Left renal cortex interstitium (tissue), 4 donors: ENCODE measurements at places on chromosomes 6 and 20.

DNA sequence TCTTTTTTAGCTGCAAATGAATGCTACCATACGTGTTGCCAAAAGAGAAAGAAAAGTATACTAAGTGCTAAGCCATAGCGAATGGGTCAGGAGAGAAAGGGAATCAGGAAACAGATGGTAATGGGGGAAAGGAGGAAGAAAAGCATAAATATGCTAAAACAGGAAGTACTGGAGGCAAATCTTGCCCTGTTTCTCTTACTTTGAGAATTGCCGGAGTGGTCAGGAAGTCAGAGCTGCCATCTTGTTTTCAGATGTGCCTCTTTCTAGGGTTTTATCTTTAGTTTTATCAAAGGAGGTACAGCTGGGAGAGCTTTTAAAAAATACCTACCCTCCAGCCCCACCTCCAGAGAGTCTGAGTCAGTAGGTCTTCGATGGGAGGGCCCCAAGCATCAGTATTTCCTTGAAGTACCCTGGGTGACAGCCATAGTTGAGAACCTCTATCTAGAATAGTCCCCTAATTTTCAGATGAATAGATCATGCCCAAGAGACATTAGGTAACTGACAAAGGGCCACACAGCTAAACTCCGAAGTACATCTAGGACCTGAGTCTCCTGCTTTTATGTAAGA, 193.3 kb downstream of the CLIC5 start:
- DNase-seq, result no peak

- DNase-seq, result no peak
Observed at GRCh38 chr20:38144974-38145728, 19.9 kb downstream of the TGM2 start.

DNA sequence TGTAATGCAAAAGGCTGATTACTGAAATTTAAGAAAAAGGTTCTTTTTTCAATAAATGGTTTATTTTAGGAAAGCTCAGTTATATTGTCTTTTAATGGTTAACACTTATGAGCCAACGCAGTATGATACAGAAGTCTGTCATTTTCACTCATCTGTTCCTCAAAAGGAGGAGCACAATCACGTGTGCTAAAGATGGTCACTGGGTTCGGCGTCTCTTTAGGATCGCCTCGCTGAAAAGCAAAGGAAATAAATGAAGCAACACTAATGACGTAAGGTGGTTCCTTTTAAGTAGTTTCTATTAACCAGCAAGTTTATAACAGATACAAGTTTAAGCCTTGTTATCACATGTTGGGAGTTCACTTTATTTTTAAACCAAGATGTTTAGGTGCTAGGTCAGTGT, 125.7 kb downstream of the MAP3K4 start:
- DNase-seq, result no peak

DNA sequence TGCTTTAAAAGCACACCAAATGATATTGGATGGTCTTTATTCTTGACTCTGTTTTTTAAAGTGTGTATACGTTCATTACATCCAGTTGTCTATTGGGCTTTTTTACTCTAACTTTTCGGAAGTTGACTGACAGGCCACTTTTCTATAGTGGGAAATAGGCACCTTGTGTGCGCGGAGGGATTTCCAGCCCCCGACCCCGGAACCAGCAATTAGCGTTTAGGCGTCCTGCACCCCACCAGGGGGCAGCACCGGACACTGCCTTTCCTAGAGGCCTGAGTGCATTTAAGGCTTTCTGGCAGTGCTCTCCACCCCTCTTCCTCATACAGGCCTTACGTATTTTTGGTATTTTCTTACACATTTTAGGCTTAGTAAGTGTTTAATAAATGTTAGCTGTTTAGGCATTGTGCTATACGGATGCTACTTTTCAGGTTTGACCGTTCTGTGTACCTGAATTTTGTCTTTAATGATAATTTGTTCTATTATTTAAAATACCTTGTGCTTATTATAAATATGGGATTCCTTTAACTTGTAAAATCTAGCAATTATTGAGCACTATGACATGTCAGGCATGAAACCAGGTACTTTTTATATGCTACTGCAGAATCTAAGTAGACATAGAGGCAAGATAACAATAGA, 231.8 kb downstream of the BCKDHB start:
- DNase-seq, result no peak

DNA sequence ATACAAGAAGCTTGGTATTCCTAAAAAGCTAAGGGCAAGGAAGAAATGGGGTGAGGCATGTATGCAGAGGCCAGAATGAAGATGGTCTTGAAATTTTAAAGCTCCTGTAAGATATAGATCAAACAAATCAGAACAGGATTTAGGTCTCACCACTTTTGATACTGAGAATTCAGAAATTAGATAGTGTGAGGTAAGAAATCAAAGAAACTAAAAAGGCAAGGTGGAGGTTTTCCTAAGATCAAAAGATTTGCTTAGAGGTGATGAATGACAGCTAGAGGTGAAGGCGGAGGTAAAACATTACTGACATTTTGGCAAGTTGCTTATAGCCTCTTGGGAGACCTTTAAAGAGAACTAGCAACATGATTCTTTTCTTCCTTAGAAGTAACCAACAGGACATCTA, 225.2 kb upstream of the SGK1 start:
- no peak for DNase-seq

DNA sequence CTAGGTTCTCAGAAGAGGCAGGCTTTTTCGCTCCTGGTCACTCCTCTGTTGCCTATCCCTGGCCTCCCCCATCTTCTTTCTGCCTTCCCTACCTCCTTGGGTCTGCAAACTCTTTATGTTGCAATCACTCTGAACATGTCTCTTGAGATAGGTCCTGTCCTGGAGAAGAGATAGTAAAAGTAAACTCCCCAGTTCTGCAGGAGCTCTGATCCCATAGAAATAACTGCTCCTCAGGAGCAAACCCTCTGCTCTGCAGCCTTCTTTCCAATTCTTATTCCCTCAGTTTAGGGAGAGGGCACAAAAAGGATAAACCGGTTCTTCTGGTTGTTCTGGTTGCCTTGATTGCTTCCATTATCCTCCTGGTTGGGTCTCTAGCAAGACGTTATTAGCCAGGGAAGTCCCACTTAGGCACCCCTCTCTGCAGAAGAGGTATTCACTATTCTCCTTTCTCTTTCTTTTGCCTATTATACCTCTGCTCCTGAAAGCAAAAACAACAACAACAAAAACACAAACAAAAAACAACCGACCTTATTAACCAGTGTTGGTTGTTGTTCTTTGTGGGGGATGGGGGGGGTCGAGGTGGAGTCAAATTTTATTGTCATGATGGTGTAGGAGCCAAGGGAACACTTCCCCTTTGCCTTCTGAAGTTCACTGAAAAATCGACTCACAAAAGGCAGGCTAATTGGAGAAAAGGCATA, 973 bp downstream of the TRIM38 start:
- DNase-seq, result no peak

DNA sequence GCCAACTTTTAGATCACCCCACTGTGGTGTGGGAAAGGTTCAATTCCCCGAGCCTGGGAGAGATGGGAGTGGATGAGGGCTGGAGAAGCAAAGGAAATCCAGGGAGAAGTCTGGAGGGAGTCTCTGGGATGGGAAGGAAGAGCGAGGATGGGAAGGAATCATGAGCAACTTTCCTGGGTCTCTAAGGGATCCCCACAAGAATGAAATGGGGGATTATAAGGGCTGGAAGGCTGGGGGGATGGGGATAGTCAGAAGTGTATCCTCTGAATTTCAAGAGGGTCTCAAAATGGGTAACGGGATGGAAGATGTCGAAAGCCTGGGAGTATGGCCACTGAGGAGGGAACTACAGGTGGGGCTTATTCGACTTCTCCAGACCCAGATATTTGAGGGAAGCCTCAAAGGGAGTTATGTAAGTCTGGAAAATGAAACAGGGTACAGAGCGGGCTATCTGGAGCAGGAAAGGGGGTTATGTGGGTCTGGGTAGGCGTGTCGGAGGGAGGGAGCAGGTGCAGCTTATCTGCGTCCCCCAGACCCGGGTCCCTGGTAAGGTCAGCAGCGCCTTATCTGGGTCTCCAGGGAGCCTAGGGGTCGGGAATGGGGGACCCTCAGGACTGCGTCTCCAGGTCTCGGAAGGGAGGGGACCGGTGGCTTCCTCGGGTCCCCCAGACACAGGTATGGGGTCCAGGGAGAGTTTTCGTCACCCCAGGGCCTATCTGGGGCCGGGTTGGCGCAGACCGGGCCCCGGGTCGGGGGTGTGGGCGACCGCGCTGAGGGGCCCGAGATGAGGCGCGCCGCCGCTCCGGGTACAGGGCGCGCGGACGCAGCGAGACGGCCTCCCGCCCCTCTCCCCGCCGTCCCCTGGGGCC, 550 bp downstream of the PLAGL2 start:
- no peak for DNase-seq

DNA sequence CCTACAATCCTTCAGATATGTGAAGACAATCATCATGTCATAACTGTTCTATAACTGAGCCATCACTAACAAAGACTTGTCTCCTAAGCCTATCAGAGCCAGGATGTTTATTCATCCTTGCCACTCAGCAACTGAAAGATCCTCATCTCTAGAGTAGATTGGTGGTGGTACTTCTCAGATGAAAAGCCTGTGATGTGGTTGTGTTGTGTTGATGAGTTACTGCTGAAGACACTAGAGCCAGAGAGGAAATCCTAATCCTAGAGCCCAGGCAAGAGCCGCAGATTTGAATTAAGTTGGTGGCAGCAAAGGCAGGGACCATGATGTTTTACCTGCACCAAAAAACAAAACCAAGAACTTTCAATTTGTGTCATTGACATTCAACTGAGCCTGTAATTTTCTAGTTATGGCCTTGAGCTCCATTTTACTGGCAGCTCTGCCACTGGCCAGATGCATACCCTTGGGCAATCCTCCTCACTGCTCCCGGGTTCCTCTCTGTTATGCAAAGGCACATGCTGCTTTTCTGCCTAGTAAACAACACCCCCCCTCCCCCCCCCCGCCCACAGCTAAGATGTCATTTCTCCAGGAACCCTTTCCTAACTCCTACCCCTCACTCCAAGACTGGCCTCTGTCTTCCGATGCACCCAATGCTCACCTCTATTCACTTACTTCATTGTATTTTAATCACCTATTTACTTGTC, 50.2 kb upstream of the REV3L start:
- DNase-seq, result no peak

GRCh38 chr6:30960907-30961673, 20.3 kb downstream of the MUCL3 start:
- no peak for DNase-seq

- DNase-seq, result no peak
Observed at GRCh38 chr6:114897536-114897935, 554.7 kb upstream of the HS3ST5 start.

DNA sequence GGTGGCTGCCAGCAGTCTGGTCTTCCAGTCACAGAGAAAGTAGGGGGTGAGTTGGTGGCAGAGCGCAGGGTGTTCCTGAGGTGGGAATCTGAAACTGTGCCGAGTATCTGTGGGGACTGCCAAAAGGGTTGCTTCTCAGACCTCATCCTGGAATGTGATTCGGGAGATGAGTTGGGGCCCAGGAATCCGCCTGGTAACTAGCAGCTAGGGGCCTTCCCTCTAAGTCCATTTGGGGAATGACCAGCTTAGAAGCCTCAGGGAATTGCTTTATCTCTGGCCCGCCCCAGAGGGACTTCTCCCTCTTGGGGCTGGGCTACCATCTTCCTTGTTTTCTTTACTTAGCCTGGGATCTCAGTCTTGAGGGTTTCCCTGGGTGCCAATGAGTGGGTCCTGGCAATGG, 49.6 kb downstream of the MOCS1 start:
- no peak for DNase-seq

DNA sequence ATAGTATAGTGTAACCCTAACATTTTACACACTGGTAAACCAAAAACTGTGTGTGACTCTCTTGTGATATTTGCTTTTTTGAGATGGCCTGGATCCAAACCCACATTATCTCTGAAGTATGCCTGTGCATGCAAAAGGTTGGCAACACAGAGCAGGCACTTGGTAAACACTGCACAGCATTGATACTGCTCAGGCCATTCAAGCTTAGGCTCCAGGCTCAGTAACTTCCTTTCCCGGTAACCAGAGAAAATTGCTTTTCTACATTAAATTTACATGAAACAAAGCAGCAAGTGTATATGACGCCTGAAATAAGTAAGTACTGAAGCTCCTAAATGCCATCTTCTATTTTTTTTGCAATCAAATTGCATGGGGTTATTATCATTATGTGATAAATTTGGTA, 205.7 kb downstream of the EPM2A start:
- DNase-seq, result no peak

GRCh38 chr6:38307740-38308139, 332.0 kb downstream of the BTBD9 start:
- no peak for DNase-seq

- no peak for DNase-seq
Observed at GRCh38 chr6:37029249-37029971, 24.0 kb downstream of the FGD2 start.

DNA sequence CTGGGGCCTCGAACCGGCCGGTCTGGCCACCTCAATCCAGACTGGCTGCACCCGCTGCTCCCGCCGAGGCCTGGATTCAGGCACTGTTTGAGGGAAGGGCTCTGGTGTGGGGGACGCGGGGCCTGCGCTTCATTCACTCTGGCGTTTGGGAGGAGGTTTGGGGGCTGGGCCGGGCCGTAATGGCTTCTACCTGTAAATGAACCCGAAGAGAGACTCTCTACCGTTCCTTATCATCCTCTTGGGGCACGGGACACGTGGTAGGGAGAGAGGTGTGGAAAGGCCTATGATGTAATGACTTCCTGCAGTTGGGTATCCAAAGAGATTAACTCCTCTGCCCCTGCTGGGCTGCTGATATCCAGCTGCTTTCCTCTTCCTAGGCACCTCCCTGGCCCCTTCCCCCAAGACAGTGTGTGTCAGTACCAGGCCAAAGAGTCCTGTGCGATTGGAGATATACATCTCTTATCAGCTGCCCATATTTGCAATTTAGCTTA, 1.8 kb downstream of the FOXO3 start:
- DNase-seq, result no peak

DNA sequence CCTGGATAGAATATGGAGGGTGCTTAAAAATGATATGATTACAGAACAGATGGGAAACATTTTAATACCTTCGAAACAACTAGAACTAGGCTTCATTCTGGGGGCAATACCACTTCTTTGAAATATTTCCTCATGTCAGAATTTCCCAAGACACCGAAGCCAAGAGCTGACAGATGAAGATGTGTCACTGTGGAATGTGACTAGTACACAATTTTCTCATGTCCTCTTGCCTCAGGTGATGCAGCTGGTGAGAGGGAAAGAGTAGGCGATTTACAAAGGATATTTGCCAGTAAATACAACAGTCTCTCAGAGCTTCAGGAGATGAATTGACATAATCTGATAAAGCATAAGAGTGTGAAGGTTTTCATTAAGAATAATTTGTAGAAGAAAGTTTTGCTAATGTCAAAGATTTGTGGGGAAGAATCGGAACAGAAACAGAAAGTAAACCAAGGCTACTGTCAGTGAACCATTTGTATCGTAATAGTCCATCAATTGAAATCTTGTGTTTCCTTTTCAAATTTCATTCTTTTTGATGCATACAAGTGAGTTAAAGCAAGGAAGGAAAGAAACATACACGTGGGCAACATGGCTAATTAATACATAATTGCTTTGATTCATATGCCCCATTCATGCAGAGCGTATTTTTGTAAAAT, 164.7 kb upstream of the CCN2 start:
- no peak for DNase-seq

- no peak for DNase-seq
Observed at GRCh38 chr6:43970068-43970912, 157.0 kb downstream of the MRPL14 start.

- no peak for DNase-seq
Observed at GRCh38 chr6:75631859-75632635, 30.4 kb downstream of the SENP6 start.

- no peak for DNase-seq
Observed at GRCh38 chr6:43921039-43921438, 151.0 kb downstream of the VEGFA start.
